ENCODE measurements at places on chromosomes 1 and 21. TPM values are rescaled to one million over a fixed set of nuclear protein-coding genes. Genes with fewer than 3 reads are reported as not detected.

- DNase-seq, result no peak
Observed at GRCh38 chr1:168178227-168178637, 530 bp upstream of the TIPRL start.

DNA sequence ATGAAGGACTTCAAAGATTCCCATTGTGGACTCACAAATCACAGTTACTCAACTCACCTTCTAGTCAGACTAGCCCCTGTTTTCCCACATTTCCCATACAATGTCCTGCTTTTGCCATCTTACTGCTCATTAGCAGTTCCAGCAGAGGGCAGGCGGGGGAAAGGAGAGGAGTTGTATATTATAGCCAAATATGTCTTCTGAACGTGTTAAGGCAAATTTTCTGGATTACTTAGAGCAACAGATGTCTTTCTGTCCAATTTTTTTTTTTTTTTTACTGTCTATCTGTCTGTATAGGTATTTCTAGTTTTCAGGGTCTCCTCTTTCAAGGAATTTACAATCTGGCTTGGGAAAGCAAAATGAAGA lies 29.9 kb upstream of the DDAH1 start:
- DNase-seq, result no peak

GRCh38 chr1:207817778-207818751 lies 66.2 kb downstream of the CD46 start:
- DNase-seq, result no peak

DNA sequence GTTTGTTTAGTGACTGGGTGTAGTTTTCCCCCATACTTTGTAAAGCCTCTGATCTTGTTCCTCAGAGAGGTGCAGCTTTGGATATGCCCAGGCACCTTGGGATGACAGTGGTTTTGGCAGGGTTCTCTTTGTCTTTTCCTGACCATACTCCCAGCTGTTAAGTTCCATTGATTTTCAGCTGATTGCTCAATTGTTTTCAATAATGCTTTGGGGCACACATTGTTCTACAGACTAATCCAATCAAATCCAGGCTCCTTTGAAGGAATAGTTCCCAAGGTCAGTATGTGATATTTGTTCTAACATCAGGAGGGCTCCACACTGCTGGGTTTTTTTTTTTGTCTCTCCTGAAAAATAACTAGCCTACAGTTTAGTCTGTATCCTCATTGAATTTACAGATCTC lies 24.8 kb downstream of the PPP2R5A start:
- DNase-seq, result no peak

GRCh38 chr1:69919129-69919921 lies 286.1 kb downstream of the LRRC40 start:
- DNase-seq, result no peak

- DNase-seq, result no peak
Observed at GRCh38 chr1:234917495-234918180, 211.0 kb downstream of the TOMM20 start.

GRCh38 chr1:186440584-186440983 lies 20.3 kb downstream of the PDC start:
- DNase-seq, result no peak

DNA sequence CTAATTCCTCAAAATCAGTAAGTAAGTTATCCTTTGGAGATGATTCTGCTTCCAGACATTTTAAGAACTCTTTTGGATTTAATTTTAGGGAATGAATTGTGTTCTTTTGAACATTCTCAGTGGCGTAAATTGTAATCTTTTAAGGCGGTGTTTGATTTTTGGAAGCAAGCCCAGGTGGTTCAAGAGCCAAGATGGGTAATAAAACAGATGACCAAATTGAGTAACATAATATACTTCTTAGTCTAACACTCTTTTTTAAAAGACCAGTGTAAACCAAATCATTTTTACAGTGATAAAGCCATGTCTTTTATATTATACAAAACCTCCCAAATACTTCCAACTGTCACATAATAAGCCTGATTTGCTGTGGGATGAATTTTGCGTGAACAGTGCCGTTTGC lies 133.8 kb downstream of the LRRC40 start:
- no peak for DNase-seq

DNA sequence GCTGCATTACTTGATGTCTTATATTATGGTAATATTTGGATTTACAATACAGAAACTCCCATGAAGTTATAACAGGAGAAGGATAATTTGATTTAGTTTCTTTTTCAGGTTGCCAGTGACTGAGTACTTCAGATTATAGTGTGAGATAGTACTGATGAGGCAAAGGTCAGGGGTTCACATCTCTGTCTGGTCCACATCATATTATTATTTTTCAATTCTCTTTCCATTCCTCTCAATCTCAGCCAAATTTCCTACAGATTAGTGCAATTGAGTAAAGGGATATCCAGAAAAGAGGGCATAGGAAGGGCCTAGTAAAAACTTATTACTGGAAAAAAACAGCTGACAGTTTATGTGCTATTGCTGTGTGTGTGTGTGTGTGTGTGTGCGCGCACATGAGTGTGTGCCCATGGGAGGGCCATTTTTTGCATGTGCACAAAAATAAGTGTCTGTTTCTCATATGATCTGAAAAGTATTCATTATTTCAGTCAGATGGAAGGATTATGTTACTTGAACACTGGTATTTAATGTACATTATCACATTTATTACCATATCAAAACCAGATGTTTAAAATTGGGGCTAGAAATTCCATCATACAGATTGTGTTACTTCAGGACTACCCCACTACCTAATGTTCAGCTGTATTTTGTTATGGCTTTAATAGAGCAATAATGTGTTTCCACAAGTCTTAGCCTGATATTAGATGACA lies 78.3 kb upstream of the KCNK2 start:
- DNase-seq, result no peak

Gene RHD
- total RNA-seq, result not detected

Gene TMEM82
- total RNA-seq, result not detected

Gene OR6K3
- not detected for total RNA-seq

Gene ASH1L
- 50.5 TPM for total RNA-seq
